Naive thymus-derived CD8-positive, alpha-beta T cell (primary cell): ENCODE measurements at places on chromosomes 16 and 17. TPM values are rescaled to one million over a fixed set of nuclear protein-coding genes. Genes with fewer than 3 reads are reported as not detected.

The KRT39 gene
- total RNA-seq, result not detected

GRCh38 chr16:2366660-2367309, 26.3 kb upstream of the ABCA3 start:
- no peak for DNase-seq

DNA sequence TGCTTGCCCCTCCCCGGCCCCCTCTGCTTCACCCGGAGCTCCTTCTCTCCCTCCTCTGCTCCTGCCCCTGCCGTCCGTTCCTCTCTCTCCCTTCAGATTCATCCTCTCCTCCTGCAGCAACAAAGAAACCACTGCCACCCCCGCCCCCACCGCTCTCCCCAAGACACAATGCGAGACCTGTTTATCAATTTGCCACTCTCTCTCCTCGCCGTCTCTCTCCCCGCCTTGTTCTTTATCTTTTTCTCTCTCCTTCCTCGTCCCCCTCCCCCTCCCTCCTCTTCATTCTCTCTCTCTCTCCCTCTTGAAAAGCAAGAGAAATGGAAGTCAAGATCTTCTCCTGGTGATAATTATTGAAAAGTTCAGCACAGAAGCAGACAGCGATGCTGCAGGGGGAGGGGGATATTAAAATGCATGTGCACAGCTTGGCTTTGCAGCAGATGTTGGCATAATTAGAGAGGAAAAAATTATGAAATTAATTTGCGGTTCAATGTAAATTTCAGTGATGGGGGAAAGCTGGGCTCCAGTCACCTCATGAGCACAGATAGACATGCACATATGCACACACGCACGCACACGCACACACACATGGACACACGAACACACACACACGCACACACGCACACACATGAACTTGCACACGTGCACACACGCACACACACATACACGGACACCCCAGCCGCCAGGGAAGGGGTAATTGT, 58.1 kb upstream of the CBFA2T3 start:
- DNase-seq, result no peak

The SOX8 gene
- total RNA-seq, result 3.0 TPM

- no peak for DNase-seq
Observed at GRCh38 chr17:48004983-48005382, 32.6 kb downstream of the COPZ2 start.
